Stimulated activated CD8-positive, alpha-beta memory T cell treated with anti-CD3 and anti-CD28 coated beads, Interleukin-7, amount 100 ng/mL, for 1 hour (primary cell): ENCODE measurements at places on chromosomes 1 and 21.

GRCh38 chr1:117077267-117077666 is 17.1 kb downstream of the TTF2 start:
- DNase-seq, result no peak

DNA sequence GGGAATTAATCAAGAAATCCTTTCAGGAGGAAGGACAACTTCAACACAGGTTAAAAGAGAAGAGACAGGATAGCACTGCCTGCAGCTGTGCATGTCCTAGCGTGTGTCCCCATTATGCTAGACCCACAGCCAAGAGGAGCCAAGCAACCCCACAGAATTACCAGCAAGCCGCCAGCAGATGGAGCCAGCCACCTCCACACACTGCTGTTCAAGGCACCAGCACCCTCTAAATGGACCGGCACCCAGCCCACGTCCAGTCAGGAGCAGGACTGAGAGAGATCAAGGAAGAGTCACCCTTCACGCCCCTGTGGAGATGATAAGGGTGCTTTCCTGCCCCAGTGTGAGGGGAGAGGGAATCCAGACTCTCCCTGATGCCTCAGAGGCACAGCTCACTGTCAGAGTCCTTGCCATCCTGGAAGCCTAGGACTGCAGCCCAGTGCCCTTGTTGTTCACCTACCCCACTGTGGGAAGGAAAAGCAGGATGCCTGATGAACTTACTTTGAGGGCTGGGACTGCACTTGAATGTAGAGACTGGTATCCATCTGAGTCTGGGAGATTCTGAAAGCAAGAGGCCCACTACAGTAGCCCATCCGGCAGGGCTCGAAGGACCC is 37.1 kb upstream of the CTTNBP2NL start:
- no peak for DNase-seq

DNA sequence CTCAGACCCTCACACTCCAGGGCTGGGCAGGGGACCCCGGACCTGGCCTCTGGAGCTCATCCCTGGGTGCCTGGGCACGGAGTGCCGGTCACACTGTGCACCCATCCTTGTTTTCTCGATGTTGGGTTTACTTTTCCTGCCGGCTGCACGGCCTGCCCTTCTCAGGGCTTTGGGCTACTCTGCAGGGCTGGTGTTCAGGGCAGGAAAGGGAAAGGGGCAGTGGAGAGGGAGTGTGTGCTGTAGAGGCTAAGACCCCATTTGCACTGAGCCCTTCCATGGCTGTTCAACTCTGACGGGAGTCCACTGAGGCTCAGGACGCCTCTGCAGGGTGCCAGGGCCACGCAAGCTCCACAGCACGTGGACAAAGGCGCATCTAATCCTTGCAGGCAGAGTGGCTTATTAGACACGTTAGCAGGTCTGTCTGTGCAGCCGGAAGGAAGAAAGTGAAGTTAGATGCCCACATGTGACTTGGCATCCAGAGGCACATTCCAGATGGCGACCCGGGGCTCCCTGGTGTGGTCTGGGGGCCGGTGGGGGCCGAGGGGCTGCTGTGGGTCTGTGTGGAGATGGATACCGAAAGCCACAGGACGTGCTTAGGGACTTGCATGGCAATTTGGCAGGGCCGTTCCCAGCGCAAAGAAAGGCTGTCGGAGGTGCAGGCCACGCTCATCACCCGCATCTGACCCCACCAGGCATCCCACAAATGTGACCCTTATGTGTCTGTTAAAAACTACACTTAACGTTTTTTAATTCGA is 33.6 kb downstream of the COL18A1 start:
- no peak for DNase-seq

GRCh38 chr21:44047996-44048560 is 36.0 kb downstream of the TRAPPC10 start:
- no peak for DNase-seq

GRCh38 chr1:84374991-84375696 is 23.1 kb upstream of the DNASE2B start:
- DNase-seq, result no peak

DNA sequence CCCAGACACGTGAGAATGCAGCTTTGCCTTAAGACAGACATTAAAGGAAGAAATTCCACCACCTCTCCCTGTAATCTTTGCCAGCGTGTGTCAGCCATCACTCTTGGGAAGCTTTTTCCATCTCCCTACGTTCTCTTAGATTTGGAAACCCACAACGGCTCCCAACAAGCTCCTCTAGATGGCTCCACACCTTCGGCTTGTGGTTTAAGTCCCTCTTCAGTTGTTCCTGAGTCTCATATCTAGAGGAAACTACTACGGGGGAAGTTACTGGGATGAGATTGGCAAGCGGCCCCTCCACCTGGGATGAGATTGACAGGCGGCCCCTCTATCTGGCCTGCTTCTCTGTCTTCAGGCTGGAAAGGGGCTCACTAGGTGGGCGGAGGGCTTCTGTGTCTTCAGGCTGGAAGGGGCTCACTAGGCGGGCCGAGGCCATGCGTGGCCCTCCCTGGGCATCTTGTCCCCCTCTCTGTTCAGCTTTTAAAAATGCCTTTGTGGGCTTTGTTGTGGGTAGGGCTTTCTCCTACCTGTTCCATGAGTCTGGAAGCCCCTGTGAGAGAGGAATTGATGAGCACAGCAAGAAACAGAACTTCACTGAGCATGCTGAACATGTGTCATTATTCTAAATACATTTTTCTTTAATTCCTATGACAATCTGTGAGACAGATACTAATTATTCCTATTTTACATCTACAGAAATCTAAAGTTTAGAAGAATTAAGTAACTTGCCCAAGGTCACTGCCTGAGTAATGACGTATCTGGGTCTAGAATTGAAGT is 670.5 kb downstream of the KIF26B start:
- DNase-seq, result no peak

DNA sequence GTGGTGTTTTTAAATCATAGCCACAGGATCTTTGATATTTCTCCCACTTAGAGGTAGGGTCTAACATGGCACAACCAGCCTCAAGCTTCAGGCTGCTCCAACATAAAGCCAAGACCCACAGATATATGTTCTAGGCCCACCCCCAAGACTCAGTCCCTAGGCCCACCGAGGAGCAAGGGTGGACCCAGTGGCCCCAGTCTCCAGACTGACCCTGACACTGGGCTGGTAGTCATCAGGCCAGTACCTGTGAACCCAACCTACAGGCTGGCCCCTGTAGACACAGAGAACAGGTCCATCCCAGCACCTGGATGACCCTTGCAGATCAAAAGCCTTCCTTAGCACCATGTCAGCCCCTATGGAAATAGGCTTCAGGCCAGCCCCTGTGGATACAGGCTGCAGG is 60.5 kb downstream of the NEGR1 start:
- DNase-seq, result no peak
